GM12891 (cell line): ENCODE measurements at places on chromosomes 2 and 18.

DNA sequence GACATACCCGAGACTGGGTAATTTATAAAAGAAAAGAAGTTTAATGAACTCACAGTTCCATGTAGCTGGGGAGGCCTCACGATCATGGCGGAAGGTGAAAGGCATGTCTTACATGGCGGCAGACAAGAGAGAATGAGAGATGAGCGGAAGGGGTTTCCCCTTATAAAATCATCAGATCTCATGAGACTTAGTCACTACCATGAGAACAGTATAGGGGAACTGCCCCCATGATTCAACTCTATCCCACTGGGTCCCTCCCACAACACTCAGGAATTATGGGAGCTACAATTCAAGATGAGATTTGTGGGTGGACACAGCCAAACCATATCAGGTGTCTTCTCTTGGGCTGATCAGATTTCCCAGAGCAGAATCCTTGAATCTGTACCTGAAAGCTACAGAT is 617.3 kb upstream of the ID2 start:
- DNase-seq: no peak

- no peak for DNase-seq
Observed at GRCh38 chr2:112977559-112978056, at the start of gene IL36G. Gene IL36G, plus strand, starts transcription at chr2:112978006. Its CDS starts 633 bp downstream, at chr2:112978639.

DNA sequence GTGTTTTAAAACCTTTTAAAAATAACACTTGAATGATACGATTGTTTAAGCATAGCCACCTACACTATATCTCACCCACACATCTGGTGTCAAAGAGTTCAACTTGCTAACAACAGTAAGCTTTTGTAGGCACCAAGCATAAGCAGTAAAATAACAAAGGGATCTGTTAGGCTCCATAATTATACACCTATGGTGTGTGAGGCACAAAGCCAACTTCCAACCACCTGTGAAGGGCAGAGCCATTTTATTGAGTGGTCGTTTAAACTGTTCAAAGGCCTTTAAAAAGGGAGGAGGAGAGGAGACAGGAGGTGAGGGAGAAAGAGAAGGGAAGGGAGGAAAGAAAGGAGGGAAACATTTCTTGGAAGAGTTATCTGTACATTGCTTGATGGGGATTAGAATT is 27.9 kb downstream of the NEMP2 start:
- no peak for DNase-seq

GRCh38 chr2:33230195-33230594 is 246.3 kb upstream of the RASGRP3 start:
- DNase-seq: no peak

DNA sequence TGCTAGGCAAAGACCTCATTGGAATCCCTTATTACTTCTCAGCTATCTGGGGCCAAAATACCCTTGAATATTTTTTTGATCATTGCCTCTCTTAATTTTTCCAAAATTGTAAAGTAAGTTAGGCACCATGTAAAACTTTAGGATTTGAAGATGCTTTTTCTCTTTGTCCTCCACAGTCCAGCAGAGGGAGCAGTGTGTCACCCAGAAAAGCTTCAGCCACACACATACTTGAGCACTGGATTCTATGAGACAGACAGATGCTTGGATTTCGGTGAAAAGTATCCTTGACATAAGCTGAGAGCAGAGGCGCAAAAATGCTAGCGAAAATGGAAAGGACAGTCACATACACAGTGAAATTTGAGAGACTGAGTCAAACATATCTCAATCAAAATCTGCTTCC is 74.7 kb upstream of the KCNJ3 start:
- no peak for DNase-seq

DNA sequence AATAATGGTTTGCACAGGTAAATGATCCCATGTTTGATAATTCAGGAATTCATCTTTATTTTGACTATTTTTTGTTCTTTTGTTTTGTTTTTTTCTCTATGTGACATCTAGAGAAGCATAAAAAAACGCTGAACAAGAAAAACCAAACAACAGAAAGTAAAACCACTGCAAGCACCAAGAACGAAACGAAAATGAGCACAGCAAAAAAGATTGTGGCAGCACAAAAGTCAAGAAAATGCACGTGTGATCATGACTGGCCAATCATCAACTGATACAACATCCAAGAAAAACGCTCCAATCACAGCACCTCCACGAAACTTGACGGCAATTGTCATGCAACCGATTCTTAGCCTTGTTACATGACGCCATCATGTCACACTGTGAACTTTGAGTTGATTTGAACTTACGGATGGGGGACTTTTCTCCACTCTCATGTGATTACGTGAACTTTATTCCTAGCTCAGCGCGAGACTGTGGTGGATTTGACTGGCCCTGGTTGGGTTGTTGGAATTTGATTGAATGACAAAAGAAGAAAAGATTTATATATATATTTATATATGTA is 318.7 kb downstream of the CELF4 start:
- DNase-seq: no peak

GRCh38 chr2:222424276-222424728 is at the start of gene SGPP2:
Gene SGPP2, plus strand, starts transcription at chr2:222424543. Its CDS starts 60 bp downstream, at chr2:222424603.
- DNase-seq: peak; percentile 49

GRCh38 chr18:74957588-74958224 is 251.2 kb downstream of the PTGR3 start:
- no peak for DNase-seq

GRCh38 chr2:23566241-23567142 is 181.5 kb downstream of the KLHL29 start:
- peak; percentile 56 for DNase-seq

- DNase-seq: no peak
Observed at GRCh38 chr18:58113337-58113736, 69.3 kb downstream of the NEDD4L start.

DNA sequence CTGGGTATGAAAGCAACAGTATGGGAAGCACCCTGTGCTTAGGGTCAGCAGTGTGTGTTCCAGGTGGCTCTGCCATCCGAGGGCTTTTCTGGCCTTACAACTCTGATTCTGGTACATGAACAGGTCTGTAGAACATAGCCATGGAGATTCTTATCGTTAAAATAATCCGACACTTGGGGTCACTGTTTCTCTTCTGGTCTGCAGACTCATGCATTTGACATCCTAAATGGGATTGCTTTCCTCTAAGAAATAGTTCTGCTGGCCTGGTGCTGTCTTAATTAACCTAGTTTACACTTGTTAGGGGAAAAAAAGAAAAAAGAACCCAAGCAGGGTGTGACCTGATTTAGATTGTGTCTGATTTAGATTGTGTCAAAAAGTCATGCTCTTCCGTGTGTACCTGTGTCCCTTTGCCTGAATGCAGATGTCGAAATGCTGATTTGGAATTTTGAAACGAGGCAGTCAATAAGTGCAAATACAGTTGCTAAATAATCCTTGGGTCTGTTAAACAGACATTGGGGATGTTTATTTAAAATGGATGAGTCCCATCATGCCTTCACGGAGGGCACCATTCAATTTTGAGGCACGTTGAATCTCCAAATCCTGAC is 59.6 kb downstream of the TRPM8 start:
- DNase-seq: no peak

GRCh38 chr2:30177440-30177839 is 30.6 kb downstream of the YPEL5 start:
- no peak for DNase-seq

DNA sequence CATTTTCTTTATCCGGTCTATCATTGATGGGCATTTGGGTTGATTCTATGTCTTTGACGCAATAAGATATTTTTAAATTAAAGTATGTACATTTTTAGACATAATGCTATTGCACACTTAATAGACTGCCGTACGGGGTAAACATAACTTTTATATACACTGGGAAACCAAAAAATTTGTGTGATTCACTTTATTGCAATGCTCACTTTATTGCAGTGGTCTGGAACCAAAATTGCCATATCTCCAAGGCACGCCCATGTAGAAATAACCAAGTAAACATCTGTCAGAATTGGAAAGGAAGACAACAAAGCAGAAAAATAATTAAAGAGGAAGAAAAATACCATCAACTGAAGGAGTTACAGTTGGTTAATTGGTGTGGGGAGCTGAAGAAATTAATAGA is 205.8 kb upstream of the CTAGE1 start:
- DNase-seq: no peak

- no peak for DNase-seq
Observed at GRCh38 chr2:149606251-149606811, 18.8 kb upstream of the MMADHC start.

GRCh38 chr2:240429341-240429871 is 6.1 kb upstream of the GPC1 start:
- no peak for DNase-seq

- no peak for DNase-seq
Observed at GRCh38 chr2:72789241-72789640, 36.6 kb downstream of the EXOC6B start.

GRCh38 chr2:54183972-54184371 is 68.6 kb downstream of the ACYP2 start:
- DNase-seq: no peak

DNA sequence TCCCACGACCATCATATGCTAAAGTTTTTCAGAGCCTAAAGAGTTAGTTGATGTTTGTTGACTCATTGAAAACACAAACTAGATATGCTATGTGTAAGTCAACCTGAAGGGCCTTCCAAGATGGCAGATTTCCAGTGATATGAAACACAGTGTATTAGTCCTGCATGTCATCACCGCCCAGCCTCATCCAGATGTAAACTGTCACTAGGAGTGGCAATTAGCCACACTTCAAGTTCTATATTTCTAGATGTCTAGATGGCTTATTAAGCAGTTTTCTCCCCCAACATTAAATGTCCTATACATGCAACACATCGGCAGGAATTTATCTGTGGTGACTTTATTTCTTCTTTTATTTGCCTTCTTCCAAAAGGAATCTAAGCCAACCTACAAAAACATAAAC is 444.1 kb upstream of the SMIM21 start:
- DNase-seq: no peak

- DNase-seq: no peak
Observed at GRCh38 chr2:37604716-37605115, 66.7 kb downstream of the CDC42EP3 start.

GRCh38 chr18:49169037-49169521 is 218.3 kb upstream of the SMAD7 start:
- no peak for DNase-seq

- DNase-seq: no peak
Observed at GRCh38 chr2:30366199-30366691, 80.8 kb upstream of the LCLAT1 start.

DNA sequence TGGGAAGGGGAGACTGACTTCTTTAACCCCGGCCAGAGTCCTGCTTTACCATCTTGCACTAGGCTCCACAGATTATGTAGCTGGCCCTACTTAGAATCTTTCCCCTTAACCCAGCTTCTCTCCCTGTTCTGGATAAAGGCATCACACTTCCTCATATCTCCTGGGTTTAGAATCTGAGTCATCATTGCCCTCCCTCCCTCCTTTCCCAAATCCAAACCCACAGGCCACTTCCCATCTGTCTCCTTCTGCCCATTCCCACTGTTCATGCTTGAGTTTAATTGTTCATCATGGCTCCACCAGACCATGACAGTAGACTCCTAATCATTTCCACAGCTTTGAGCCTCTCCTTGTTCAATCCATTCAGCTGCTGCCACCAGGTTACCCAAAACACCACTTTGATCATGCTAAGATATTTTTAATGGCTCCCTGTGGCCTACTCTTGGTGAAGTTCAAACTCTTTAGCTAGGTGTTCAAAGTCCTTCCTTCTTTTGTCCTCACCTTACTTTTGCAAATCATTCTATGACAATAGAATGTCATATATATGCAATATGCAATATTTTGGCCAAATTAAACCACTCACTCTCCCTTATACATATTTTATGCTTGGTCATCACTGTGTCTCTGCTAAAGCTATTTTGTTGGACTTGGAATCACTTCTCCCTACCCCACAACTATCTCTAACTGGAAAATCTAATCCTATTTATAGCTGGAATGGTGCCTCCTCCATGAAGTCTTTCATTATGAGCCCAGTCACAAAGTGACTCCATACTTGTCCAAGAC is 5.5 kb downstream of the PDE11A start:
- DNase-seq: no peak

DNA sequence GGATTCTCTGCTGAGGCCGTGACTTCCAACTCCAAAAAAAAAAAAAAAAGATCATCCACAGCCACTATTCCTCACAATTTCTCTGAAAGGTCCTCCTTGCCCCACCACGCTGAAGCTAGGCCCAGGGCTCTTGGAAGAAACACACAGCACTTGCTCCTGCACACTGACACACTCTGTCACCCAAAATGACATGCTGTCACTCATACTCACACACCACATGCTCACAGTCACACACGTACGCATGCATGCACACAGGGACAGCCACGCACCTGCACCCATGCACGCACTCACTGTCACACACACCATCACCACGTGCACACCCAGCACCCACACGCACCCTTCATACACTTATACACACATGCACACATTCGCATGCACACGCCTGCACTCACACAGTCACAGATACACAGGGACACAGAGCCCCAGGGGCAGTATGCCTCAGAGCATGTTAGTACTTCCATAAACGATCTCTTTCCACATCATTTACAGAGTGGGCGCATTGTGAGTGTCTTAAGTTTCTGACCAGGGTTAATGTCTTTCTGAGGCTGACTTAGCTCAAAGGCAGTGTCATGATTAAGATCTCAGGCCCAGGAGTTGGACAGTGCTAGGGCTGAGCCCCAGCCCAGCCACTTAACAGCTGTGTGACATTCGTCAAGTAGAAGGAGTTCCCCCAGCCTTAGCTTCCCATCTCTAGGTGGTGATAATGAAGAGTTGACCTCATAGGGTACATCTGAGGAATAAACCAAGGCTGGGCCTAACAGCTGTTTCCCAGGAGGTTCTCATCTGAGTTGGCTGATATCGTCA is 93.4 kb downstream of the GLI2 start:
- DNase-seq: no peak

- no peak for DNase-seq
Observed at GRCh38 chr2:183089192-183089851, 10.8 kb downstream of the DUSP19 start.

DNA sequence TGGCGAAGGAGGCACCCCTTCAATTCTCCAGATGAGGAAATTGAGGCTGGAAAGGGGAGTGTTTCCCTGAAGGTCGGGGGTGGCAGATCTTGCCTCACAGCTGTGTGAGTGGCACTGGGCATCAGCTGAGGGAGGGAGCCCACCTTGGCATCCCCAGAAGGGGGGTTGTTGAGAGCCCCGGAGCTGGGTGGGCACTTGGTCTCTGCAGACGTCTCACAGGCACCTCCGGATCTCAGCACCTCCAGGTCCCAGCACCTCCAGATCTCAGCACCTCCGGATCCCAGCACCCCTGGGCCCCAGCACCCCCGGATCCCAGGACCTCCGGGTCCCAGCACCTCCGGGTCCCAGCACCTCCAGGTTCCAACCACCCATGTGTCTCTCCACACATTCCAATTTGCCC is 137.9 kb downstream of the NFATC1 start:
- DNase-seq: no peak
